Left cardiac atrium (tissue), 4 donors: ENCODE measurements at places on chromosomes 7 and 10.
A peak's percentile ranks its signal among the peaks of the same experiment; 100 is the strongest.

DNA sequence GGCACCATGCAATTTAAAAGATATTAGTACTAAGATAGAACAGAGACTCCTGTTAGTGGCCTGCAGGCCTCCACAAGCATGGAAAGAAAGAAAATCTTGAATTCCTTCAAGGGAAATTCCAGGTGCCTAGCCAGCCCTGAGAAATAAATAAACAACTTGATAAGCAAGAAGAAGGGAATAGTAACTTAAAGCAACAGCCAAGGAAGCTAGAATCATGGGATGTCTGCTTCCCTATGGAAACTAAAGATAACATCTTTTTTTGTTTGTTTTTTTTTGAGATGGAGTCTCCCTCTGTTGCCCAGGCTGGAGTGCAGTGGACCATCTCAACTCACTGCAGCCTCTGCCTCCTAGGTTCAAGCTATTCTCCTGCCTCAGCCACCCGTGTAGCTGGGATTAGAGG lies 128.6 kb downstream of the SKIDA1 start:
- no peak for DNase-seq

- DNase-seq = no peak
Measured at GRCh38 chr7:97659363-97660045, 72.4 kb upstream of the TAC1 start.

DNA sequence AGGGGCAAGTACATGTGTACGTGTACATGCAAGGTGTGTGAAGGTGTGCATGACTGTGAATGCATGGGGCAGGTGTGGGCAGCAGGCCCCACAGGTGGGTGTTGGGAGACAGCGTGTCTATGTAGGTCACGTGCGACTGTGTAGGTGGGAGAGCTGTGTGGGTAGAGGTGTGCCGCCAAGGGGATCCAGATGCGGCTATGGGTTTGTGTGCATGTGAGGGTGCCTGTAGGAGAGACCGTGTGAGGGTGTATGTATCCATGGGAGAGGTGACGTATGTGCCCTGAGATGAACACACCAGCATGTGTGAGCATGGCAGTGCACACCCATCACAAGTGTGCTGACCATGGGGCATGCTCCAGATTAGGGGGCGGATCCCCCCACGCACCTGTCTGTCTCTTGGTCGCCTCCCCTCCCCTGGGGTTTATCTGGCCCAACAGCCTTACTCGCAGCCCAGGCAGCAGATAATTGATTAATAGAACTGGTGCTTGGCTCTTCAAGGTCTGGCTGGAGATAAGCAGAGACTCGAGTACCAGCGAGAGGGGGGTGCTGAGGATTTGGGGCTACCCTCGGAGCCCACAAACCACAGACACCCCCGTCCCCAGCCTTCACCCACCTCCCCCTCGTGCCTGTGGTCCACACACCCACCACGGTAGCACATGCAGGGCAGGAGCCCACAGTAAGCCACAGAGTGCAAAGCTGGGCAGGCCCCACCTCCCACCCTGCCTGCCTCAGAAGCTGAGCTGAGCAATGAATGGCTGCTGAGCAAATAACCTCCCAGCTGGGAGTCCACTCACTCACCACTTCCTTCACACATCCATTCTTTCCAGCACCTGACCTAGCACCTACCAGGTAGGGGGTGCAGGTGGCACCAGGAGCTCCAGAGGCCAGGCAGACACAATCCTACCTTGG lies 41.4 kb upstream of the ZMIZ1 start:
- DNase-seq = peak; percentile 18

DNA sequence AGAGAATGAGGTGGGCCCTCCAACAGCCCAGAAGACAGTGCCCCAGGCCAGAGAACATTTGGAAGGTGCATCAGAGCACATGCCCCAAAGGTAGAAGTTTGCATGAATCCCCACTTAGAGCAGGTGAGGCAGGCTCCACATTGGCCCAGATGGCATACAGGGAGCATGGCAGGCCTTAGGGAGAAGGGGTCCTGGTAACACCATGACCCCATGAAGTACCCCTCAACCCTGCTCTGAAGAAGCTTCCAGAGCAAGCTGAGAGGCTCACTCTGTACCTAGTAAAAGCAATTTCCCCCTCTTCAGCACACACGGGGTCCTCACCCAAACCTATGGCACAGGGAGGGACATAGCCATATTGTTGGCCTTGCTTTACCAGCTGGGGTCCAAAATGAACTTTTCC lies 162.6 kb downstream of the BUB3 start:
- no peak for DNase-seq

GRCh38 chr7:107070710-107071109 lies 26.2 kb downstream of the PRKAR2B start:
- DNase-seq = no peak

- DNase-seq = no peak
Measured at GRCh38 chr7:123271231-123271630, 71.5 kb upstream of the SLC13A1 start.

DNA sequence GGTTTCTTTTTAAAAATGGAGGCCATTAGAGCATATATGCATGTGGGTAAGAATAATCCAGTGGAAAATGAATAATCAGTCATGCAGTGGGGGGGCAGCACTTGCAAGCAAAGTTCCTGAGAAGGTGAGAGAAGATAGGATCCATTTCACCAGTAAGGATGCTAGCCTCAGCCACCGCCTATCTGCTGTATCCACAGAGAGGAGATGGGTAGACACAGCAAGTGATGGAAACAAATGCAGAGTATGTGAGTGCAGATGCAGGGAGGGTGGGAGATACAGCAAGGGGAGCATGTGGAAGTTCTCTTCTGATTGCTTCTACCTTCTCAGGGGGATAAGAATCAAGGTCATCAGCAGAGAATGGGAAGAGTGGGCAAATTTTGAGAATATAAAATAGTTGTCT lies 171.4 kb upstream of the PDE1C start:
- DNase-seq = no peak

DNA sequence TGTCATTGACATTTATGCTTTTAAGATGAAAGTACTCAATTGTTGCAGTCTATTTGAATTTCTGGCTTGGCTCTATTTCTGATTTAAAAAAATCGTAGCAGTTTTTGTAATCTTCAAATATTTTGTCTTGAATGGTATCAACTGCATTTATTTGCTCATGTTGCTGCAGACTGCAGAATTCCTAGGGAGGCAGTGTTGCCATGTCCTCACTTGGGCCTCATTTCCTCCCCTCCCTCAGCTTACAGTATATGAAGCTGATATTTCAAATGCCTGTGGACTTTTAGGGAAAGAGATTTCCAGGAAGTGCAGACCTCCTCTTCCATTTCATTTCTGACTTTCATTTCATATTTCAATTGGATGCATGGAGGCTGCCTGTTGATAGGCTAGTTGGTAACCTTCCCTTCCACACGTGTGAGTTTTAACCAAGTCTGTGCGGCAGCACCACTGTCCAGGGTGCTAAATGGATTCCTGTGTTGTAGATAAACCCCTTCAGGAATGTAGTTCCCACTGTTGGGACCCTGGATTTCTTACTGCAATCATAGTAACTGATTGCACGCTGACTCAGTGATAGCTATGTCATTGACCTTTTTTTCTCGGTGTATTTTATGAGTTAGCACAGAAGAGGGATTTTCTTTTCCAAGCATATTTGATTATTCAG lies 17.5 kb downstream of the VPS50 start:
- DNase-seq = no peak

GRCh38 chr7:33392148-33392547 lies 262.8 kb downstream of the BBS9 start:
- no peak for DNase-seq

DNA sequence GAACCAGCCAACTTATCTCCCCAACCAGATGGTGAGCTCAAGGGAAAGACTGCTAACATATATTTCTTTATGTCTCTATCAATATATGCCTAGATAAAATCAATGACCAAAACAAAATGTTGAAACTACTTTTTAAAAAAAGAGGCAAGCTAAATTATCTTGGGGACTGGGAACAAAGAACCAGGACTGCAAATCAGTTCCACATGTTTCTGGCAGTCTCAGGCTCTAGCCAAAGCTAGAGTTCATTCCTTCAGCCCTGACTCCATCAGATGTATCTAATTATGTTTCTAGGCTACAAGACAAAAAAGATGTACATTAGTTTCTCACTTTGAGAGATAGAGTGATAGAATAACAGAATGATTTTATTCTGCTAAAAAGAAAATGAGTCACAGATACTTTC lies 1290.3 kb upstream of the SORCS1 start:
- no peak for DNase-seq

DNA sequence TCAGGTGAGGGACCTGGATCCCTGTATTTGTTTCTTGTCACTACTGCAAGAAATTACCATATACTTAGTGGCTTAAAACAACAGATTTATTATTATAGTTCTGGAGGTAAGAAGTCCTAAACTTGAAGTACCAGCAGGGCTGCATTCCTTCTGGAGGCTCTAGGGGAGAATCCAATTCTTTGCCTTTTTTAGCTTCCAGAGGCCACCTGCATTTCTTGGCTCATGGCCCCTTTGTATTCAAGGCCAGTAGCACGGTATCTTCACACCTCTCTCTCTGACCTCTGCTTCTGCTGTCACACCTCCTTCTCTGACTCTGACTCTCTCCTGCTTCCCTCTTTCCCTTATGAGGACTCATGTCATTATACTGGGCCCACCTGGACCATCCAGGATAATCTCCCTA lies 2.2 kb upstream of the LHPP start:
- no peak for DNase-seq

GRCh38 chr10:87767253-87767652 lies 50.8 kb downstream of the ATAD1 start:
- no peak for DNase-seq

- no peak for DNase-seq
Measured at GRCh38 chr7:11786186-11786585, 45.8 kb downstream of the THSD7A start.

DNA sequence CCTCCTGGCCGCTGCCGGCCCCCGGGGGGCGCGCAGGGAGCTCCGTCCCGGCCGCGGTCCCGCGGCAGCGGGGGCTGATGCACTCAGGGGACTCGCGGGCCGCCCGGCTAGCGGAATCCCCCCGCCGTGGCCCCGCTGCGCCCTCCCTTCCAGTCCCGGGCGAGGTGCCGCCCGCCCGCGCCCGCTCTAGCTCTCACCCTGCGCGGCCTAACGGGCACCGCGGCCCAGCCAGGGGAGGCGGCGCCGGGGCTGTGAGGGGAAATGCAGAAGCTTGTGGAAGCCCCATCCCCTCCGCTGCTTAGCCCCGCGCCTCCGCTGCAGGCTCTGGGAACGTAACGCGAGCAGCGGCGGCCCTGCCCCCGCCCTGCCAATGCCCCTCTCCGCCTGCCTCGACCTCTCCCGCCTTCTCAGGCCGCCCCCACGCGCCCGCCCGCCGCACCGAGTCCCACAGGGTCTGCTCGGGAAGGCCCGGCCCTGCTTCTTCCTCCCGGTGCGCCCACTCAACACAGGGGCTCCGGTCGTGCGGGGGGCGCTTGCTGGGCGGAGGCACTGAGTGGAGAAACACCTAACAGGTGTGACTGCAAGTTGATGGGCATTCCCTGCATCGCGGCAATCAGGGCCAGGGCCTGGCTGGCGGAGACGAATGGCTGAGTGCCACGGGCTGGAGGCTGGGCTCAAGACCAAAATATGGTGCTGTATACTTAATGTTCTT lies 384 bp upstream of the TMEM229A start:
- DNase-seq = peak; percentile 21

GRCh38 chr10:35392482-35393228 lies 56.3 kb downstream of the CCNY start:
- DNase-seq = no peak

- DNase-seq = no peak
Measured at GRCh38 chr10:60048091-60048501, 141.7 kb upstream of the CCDC6 start.

GRCh38 chr10:31912898-31913850 lies 15.5 kb downstream of the ARHGAP12 start:
- DNase-seq = peak; percentile 34

GRCh38 chr7:155653803-155654202 lies 9.3 kb downstream of the RBM33 start:
- DNase-seq = no peak

GRCh38 chr7:116152276-116152675 lies 58.1 kb upstream of the TES start:
- no peak for DNase-seq

DNA sequence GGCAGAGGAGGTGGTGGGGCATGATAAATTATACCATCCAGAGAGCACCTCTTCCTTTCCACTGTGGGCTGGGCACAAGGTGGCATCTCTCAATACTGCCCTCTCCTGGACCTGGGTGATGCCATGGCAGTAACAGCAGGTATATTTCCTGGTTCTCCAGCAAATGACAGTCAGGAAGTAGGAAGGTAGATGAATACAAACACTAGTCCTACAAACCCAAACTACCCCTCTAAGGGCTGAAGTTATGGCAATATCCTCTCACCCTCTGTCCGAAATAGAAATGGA lies 1004.9 kb downstream of the KCNMA1 start:
- DNase-seq = no peak

- DNase-seq = no peak
Measured at GRCh38 chr10:69866246-69866687, 64.6 kb downstream of the COL13A1 start.

DNA sequence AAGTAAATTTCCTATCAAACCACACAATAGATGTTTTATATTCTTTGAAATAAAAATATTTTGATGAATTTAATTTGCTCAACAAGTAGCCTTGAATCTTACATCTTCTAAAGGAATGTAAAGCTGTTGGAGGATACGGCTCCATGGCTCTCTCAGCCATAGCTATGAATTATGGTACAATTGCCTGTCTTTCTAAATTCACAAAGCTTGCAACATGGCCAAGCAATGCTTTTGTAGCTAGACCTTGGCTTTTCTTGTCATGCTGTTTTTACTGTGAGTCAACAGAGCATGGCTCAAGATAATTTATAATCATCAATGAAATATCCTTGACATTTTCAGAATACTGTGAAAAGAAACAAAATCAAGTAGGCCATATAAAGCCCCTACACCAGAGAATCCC lies 286.7 kb downstream of the CACNA2D1 start:
- DNase-seq = no peak

GRCh38 chr10:113665806-113666354 lies 2.0 kb upstream of the NRAP start:
- DNase-seq = no peak

GRCh38 chr7:51009716-51010496 lies 227.2 kb upstream of the GRB10 start:
- no peak for DNase-seq

DNA sequence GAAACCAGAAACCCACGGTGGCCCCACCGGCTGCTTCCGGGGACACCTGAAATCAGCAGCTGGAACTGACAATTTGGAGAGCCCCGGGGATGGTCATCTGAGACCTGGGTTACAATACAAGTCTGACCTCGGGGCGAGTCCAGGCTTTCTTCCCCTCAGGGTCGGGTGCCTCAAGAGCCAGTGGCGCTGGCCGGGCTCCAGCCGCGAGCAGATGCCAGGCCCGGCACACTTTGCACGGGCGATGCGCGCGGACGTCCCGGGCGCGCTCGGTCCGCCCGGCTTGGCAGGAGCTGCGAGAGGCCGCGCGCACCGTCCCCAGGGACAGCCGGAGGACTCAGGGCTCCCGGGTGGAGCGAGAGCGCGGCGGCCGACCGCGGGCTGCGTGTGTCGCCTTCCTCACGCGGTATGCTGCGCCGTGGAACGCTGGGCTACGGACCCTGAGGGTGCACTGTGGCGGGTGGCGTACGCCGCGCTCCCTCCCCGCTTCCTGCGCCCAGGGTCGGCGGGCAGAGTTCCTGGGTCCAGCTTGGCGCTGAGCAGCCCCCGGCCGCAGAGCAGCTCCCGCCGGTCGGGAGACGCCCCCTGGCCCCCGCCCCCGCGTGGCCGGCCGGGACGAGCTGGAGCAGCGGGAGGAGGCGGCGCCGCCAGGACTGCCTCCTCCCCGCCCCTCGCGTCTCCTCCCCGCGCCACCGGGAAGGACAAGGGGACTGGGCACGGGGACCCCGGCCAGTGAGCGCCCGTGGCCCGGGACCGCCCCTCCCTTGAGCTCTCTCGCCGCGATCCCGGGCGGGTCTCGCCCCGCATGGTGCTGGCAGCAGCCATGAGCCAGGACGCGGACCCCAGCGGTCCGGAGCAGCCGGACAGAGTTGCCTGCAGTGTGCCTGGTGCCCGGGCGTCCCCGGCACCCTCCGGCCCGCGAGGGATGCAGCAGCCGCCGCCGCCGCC lies at the start of gene RBM20:
Gene RBM20 (plus strand): TSS at position 684 of the 945 bp plus-strand sequence. CDS start 119 bp downstream, at position 803.
- DNase-seq = peak; percentile 66
